A549 treated with DMSO at 1 μM for 4 hours (cell line): ENCODE measurements at places on chromosomes 16 and 17. TPM values are rescaled to one million over a fixed set of nuclear protein-coding genes. Genes with fewer than 3 reads are reported as not detected.

The CCL17 gene
- total RNA-seq: not detected in 5 replicates

The LLGL2 gene
- total RNA-seq: 21.4 to 28.2 TPM (median 25.4 TPM) in 5 replicates

The KRTAP4-9 gene
- total RNA-seq: 0.20 TPM in 1 of 5 replicates, not detected in the others

The HOXB1 gene
- not detected in 5 replicates for total RNA-seq

The TP53TG3F gene
- total RNA-seq: 0.06 to 0.31 TPM (median 0.11 TPM) in 4 of 5 replicates, not detected in the other
